Left ventricle myocardium inferior (tissue), 1 donor: ENCODE measurements at places on chromosomes 6 and 20. TPM values are rescaled to one million over a fixed set of nuclear protein-coding genes. Genes with fewer than 3 reads are reported as not detected.
A peak's percentile ranks its signal among the peaks of the same experiment; 100 is the strongest.

DNA sequence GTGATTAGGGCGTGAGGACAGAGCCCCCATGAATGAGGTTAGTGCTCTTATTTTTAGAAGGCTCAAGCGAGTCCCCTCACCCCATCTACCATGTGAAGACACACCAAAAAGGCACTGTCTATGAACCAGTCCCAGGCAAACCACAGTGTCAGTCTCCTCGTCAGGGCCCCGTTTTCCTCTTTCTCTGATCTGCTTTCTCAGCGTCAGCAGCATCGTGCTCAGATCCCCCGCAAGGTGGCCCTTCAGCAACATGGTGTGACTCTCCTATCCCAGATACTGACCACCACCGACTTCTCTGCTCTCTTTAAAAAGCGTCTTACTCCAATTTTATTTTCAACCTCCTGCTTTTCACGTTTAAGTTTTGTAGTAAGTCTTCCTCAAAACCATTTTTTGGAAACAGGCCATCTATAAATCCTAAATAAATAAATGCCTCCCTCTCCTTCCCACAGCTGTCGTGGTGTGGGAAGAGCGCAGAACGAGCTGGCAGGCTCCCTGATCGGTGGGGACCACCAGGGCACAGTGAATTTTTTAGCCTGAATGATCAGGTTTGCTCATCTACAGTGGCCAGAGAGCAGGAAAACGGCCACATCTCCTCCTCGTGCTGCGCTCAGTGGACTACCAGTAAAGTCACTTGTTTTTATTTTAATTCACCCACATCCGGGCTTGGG, 113.1 kb downstream of the BMP7 start:
- DNase-seq = no peak
- no peaks in the 10 kb centered on the region for H3K27me3 ChIP-seq
- H3K4me3 ChIP-seq = no peak overlapping the region
- H3K36me3 ChIP-seq = no peaks in the 10 kb centered on the region

GRCh38 chr6:8435845-8436168, 462 bp upstream of the SLC35B3 start:
- peak overlapping the region; percentile 87 for H3K4me3 ChIP-seq
- DNase-seq = no peak
- no peaks in the 10 kb centered on the region for H3K27me3 ChIP-seq

DNA sequence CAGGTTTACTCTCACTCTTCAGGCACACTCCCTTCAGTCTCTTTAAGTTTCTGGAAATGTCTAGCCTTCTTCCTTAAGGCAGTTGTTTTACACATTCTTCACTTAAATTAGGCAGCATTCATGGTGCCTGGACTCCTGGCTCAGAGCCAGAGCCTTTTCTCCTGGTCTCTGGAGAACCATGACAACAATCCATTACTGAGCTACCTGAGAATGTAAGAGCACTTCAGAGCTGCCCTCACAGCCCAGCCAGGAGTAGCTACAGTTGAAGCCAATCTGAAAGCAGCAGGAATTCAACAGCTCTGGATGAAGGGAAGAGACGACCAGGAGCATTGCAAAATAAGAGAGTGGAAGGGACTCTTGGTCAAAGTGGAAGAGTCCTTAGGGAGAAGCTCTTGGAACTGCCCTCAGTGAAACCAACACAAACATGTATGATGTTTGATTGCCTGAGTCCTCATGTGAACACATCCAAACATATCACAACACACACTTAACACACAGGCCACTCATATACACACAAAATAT, 416.8 kb upstream of the SPTLC3 start:
- no peak overlapping the region for H3K27ac ChIP-seq
- DNase-seq = no peak
- H3K36me3 ChIP-seq = no peaks in the 10 kb centered on the region
- no peaks in the 10 kb centered on the region for H3K4me1 ChIP-seq

- no peak for DNase-seq
- no peaks in the 10 kb centered on the region for H3K27me3 ChIP-seq
- no peak overlapping the region for H3K4me3 ChIP-seq
- no peaks in the 10 kb centered on the region for H3K36me3 ChIP-seq
These were observed 131.7 kb upstream of the MLIP start for GRCh38 chr6:53979468-53980067.

DNA sequence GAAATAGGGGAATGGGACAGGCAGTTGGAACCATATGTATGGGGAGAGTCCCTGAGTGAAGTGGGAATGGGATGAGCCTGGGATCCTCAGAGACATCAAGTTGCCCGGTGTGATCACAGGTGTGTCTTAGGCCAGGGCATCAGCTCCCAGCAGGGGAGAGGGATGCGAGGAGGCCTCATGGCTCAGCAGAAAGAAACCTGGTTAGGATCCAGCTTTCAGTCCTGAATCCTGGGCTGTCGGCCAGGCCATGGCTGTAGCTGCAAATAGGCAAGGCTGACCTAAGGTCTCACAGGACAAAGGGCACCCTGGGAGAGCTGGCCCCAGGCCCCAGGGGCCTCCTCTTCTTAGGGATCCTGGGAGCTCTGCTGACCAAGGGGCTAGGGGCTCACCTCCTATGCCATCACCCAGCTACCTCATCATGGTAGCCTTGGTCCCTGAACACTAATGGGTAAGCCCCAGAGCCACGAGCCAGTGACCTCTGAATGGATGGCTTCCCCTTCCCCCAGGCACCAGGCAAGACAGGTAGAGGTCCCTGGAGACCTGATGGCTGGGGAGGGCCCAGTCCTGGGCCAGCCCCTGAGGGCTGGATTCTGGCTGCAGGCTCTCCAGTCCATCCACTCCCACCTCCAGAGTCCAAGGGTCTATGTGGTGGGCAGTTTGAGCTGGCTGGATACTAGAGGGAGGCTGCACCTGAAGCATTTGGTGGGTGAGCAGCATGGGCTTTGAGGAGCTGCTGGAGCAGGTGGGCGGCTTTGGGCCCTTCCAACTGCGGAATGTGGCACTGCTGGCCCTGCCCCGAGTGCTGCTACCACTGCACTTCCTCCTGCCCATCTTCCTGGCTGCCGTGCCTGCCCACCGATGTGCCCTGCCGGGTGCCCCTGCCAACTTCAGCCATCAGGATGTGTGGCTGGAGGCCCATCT, at the start of gene SLC22A7:
Gene SLC22A7, plus strand, starts transcription at position 617 of the 921 bp plus-strand sequence. Its CDS starts 99 bp downstream, at position 716.
- H3K27ac ChIP-seq = peak within 1 kb of the TSS; percentile 70
- no peaks in the 10 kb centered on the region for H3K36me3 ChIP-seq
- peak; percentile 71 for DNase-seq
- peaks cover 30% of the 10 kb centered on the region for H3K27me3 ChIP-seq
- H3K4me1 ChIP-seq = peaks cover 14% of the 10 kb centered on the region
- H3K4me3 ChIP-seq = no peak within 1 kb of the TSS

GRCh38 chr6:36827261-36828079, 11.8 kb downstream of the CPNE5 start:
- no peaks in the 10 kb centered on the region for H3K36me3 ChIP-seq
- no peaks in the 10 kb centered on the region for H3K27me3 ChIP-seq

- no peaks in the 10 kb centered on the region for H3K4me1 ChIP-seq
- H3K27ac ChIP-seq = no peak overlapping the region
- H3K36me3 ChIP-seq = no peaks in the 10 kb centered on the region
- DNase-seq = no peak
- H3K27me3 ChIP-seq = no peaks in the 10 kb centered on the region
These were observed 140.2 kb downstream of the TMEM200A start for GRCh38 chr6:130505808-130506598.

GRCh38 chr6:45566882-45567281, 189.1 kb upstream of the SUPT3H start:
- H3K36me3 ChIP-seq = no peaks in the 10 kb centered on the region
- no peaks in the 10 kb centered on the region for H3K27me3 ChIP-seq
- no peak overlapping the region for H3K4me3 ChIP-seq

Gene TRIM10
- total RNA-seq = not detected

Gene AGER
- 1.8 TPM for total RNA-seq

Gene GCNT2
- total RNA-seq = 49.0 TPM
